ENCODE measurements at places on chromosomes 7 and 10.

DNA sequence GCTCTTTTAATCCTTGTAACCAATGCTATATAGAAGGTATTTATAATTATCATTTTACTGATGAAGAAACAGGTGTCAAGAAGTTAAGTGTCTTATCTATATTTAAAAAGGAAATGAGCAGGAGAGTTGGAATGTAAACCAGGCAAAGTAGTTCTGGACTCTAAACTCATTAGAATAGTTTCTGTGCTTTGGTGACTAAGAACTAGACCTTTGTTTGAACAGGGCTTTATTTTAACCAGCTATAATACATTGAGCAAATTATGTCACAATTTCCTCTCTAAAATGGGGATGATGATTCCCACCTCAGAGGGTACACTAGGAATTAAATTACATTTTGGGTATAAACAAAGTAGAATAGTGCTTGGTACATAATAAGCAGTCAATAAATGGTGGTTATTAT is 236.0 kb downstream of the MAGI2 start:
- DNase-seq: no peak

- DNase-seq: no peak
These were observed 696.9 kb upstream of the NRP1 start for GRCh38 chr10:34031400-34031799.

- DNase-seq: no peak
These were observed at the start of gene EPDR1 for GRCh38 chr7:37920305-37920848. Gene EPDR1 (plus strand): TSS chr7:37920640. CDS start chr7:37920940, 300 bp downstream.

DNA sequence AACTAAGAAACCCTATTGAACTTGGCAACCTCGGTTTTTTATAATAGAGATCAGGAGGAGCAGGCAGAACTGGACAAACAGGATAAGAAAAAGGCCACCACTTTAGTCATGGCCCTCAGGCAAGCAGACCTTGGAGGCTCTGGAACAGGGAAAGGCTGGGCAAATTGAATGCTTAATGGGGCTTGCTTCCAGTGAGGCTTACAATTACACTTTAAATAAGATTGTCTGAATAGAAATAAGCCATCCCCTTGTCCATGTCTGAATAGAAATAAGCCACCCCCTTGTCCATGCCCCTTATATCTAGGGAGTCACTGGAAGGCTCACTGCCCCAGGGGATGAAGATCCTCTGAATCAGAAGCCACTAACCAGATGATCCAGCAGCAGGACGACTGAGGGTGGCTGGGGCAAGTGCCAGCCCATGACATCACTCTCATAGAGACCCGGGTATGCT is 40.6 kb downstream of the AKR1B15 start:
- DNase-seq: no peak

DNA sequence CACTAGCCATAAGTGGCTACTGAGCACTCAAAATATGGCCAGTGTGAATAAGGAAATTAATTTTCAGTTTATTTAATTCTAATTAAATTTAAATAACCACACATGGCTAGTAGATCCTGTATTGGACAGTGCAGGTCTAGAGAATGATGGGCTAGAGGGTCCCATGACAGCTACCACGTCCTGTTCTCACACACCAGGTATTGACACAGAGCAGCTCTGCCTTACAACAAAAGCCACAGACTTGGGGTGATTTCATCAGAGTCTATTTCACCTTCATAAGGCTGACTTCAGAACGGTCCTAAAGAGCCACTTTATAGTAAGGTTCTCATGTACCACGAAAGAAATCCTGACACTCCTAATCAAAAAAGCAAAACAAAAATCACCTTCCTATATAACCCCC is 111.3 kb downstream of the UBE2H start:
- no peak for DNase-seq

DNA sequence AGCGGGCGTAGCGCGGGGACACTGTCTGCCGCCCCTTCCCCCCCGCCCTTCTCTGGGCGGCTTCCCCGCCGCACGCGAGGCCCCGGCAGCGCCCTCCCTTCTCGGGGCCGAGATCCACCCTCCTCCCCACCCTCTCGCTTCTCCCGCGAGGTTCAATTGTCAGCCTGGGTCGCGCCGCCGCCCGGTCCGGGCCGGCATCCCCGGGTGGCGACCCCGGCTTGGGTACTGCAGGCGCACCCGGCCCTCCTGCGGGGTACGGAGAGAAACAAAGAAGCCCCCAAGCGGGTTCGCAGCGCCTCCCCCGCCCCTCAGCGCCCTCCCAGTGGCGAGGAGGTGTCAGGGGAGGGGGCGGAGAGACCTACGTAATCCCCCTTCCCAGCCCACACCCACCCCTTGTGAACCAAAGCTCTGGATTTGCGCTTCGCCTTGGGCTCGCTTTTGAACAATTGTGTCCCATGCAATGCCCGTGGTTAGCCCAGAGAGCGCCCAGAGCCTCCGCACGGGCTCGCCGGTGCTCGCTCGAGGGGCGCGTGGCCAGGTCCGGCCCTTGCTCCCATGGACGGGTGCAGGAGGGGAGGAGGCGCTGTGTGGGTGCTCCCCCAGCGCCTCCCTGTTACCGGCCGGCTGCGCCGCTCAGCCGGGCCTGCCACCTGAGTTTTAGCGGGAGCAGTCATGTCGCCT is 634 bp downstream of the HECW1 start:
- DNase-seq: no peak

GRCh38 chr10:26044141-26044749 is 110.2 kb downstream of the MYO3A start:
- DNase-seq: no peak

DNA sequence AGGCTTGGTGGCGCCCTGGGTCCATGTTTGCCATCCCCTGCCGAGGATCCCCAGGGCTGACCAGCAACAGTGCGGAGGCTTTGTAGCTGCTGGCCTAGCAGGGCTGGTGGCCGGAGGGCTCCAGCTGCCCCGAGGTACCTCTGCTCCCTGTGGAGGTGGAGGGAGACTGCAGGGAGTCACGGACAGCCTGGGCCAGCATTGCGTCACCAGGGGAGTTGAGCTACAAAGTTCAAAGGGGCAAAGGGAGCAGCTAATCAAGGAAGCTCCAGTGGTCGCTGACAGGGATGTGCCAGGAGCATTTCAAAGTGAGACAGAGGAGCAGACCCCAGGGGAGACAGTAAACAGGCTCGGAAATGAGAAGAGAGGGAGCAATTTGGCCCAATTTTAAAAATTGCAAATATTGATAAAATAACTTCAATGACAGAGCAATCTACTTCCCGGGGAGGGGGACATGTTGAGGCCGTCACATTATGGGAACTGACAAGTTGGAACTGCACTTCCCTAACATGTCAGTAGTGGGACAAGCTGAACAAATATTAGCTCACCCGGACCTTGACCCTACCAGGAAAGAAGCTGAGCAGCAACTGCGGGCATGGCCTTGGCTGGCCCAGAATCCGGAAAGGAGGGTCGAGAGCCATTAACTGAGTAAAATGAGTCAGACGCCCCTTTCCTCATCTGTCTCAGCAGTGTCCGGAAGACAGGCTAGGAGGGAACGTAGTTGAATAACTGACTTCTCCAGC is 39.4 kb downstream of the BTBD16 start:
- no peak for DNase-seq

DNA sequence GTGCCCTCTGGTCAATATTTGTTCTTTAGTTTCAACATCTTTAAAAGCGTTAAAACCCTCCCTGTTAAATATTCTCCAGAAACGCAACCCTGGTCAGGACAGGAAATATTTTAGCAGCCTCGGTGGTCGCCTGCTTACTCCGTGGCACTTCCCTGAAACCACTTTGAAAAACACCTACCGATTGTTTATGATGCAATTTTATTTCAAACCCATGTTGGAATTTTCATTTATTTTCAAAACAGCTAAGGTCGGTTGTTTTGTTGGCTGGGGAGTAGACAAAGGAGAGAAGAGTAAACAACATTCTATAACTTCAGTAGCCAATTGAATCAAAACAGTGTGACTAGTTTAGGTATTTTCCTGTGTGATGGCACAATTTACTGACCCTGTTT is 733 bp upstream of the RBP4 start:
- DNase-seq: no peak

GRCh38 chr7:98668255-98668654 is 51.2 kb downstream of the NPTX2 start:
- DNase-seq: no peak

GRCh38 chr7:128954830-128955802 is 17.4 kb downstream of the IRF5 start:
- DNase-seq: no peak

GRCh38 chr7:105642264-105642663 is 61.0 kb upstream of the EFCAB10 start:
- DNase-seq: no peak

- DNase-seq: no peak
These were observed 186.9 kb upstream of the MYO3A start for GRCh38 chr10:25747084-25747483.

DNA sequence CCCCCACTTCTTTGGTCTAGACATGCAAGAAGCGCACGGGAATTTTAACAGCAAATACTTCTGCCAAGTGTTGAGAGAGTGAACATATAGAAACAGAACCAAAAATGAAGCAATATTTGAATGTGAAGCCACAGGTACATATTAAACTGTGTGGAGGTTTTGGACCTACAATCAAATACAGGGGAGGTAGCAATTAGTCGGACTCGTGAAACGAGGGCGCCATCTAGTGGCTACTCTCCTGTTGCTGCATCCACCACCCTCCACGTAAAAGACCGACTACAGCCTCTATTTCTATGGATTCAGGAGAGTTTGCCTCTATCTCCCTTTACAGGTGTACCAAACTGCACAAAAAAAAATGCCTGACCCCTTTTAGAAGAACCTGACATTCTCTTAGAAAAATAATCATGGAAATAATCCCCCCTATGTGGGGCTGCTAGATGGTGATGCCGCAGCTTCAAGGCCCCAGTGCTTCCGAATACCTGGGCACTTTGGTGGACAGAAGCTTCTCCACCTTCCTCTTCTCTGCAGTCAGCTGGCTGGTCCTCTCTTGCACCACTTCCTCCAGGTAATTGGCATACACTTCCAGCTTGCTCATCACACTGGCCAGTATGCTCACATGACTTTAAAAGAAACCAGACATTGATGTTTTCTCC is 31.7 kb downstream of the TECTB start:
- DNase-seq: peak; percentile 31

- DNase-seq: no peak
These were observed 31.0 kb downstream of the STK32C start for GRCh38 chr10:132276706-132277105.

DNA sequence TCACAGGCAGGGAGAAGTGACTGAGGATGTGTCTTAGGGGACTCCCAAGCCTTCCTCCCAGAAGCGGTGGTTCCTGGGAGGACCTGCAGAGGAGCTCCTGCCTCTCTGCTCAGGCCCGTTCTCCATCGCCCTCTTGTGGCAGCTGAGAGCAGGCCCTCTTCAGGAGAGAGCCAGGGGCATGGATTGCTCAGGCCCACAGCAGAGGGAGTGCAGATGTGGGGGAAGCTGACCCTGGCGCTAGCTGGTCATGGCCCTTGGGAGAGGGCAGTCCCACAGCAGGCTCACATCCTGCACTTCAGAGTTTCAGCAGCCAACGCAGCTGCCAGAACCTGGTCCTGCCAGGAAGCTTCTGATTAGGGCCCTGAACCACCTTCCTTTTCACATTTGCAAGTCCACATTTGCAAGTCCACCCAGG is 94.8 kb upstream of the TARP start:
- DNase-seq: peak; percentile 61

- no peak for DNase-seq
These were observed 163.1 kb downstream of the PRKCQ start for GRCh38 chr10:6416892-6417512.

DNA sequence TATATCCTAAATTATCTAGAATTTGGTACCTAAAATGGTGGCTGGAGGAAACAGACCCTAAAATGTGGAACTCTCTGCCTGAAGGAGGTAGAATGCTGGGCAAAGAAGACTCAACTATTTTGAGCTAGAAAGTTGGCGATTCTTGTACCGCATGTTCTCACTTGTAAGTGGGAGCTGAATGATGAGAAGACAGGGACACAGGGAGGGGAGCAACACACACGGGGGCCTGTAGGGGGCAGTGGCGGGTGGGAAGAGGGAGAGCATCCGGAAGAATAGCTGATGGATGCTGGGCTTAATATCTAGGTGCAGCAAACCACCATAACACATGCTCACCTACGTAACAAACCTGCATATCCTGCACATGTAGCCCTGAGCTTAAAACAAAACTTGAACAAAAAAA is 250.6 kb downstream of the CALN1 start:
- no peak for DNase-seq

DNA sequence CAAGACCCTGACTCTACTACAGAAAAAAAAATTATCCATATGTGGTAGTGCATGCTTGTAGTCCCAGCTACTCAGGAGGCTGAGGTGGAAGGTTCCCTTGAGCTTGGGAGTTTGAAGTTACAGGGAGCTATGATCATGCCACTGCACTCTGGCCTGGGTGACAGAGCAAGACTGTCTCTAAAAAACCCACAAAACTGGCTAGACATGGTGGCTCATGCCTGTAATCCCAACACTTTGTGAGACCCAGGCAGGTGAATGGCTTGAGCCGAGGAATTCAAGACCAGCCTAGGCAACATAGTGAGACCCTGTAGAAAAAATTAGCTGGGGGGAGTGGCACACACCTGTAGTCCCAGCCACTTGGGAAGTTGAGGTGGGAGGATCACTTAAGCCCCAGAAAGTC is 32.9 kb upstream of the CHST3 start:
- no peak for DNase-seq

GRCh38 chr10:13441476-13441875 is 87.3 kb downstream of the BEND7 start:
- DNase-seq: no peak

DNA sequence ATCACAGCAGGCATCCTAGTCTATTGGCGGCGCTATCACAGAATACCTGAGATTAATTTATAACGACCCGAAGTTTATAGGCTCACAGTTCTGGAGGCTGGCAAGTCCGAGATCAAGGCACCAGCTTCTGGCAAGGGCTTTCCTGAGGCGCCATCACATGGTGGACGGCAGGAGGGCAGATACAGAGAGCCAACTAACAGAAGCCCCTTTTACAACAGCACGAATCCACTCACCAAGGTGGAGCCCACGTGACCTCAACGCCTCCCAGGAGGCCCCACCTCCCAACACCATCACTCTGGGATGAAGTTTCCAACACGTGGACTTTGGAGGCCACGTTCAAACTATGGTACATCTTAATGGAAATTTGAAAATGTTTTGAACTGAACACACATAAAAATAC is 255.3 kb downstream of the ELFN1 start:
- no peak for DNase-seq
